DMS153 (cell line): ENCODE measurements at places on chromosomes 1 and 21.

DNA sequence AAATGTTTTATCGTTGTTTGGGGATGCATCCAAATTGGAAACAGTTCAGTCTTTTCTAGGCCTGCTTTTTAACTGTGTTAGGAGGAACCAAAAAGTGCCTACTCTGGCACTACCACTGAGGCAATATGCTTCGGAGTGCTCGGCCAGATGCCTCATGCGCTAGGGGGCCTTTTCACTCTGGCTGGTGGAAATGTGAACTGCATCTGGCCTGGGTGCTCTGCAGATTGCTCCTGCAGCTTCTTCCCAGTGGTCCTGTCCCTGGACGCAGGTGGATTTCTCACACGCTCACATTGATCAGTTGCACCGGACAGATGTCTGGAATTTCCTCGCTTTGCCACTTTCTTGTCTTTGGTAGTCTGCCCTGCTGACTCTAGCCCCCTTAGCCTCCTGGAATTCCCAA, 330.2 kb upstream of the FMN2 start:
- no peak for DNase-seq

- DNase-seq: no peak
These were observed 11.6 kb downstream of the GPX7 start for GRCh38 chr1:52613636-52614373.

DNA sequence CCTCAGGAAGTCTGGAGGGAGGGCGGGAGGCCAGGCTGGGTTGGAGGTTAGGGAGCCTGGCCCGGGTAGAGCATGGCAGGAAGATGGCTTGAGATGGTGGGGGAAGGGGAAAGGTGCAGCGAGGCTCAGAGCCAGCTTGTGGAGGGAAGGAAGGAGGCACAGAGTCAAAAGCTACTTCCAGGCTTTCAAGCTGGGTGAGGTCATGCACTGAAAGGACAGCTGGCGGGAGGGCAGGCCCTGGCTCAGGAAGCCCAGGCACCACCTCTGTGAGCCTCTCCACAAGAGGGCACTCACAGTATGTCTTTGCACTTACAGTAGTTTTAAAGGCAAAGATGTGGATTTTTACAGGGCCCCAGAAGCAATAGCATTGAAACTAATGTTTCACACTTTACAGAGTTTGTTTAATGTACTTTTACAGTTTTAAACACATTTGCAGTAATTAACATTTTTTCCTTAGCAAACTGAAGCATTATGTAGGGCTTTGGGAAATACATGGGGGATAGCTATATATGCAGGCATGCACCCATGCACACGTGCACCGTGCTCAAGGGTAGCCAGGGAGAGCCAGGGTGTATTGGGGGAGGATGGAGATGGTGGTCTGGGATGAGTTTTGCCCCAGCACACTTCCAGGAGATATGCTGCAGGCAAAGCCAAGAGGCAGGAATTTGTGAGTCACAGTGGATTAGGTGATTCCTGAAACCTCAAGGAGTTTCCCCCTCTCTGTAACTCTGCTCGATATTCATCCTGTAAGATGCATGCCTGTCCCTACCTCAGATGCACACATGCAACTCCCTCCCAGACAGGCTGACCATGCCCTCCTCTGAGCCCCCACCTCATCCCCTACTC, 6.1 kb upstream of the ADAM15 start:
- DNase-seq: peak; percentile 88

DNA sequence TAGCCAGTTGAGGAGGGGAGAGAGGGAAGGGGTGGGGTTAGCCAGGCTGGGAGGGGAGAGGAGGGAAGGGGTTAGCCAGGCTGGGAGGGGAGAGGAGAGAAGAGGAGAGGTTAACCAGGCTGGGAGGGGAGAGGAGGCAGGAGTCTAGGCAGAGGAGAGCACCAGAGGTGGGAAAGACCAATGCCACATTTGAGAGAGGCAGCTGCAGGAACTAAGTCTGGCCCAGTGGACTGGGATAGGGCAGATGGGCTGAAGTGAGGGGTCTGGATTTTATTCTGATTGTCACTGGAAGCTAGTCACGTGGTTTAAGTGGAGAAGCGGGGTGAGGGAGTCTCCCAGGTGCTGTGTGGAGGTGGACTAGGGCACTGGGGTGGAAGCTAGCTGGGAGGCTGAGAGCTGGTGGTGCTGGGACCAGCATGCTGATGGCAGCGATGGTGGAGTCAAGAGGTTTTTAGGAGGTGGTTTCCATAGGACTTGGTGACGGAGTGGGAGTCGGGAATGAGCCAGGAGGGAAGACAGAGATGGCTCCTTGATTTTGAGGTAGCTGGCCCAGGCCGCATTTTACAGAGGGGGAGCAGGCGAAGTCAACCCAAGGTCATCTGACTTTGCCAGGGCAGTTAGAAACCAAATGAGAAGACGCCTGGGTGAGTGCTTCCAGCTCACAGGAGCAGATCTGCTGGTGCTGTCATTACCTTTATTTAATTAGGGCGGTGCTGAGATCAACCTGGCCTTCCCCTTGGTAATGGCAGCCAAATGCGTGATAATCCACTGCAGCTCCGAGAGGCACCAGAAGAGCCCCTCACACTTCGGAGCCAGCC, 42.8 kb downstream of the DISP3 start:
- no peak for DNase-seq

- no peak for DNase-seq
These were observed 119.1 kb downstream of the ACTL8 start for GRCh38 chr1:17874231-17874630.

- DNase-seq: peak; percentile 35
These were observed 5.5 kb downstream of the SMPDL3B start for GRCh38 chr1:27940297-27940696.

GRCh38 chr1:161885003-161885402, 118.9 kb downstream of the ATF6 start:
- DNase-seq: no peak

- peak; percentile 42 for DNase-seq
These were observed 29.3 kb downstream of the KRTAP10-1 start for GRCh38 chr21:44510508-44511218.
